ENCODE measurements at places on chromosomes 1 and 21. TPM values are rescaled to one million over a fixed set of nuclear protein-coding genes. Genes with fewer than 3 reads are reported as not detected.

The LMX1A gene
- total RNA-seq = not detected

The LSS gene
- total RNA-seq = 19.7 TPM

The SERPINC1 gene
- not detected for total RNA-seq

The ADGRL4 gene
- not detected for total RNA-seq

The FAM177B gene
- 0.47 TPM for total RNA-seq

The KRTAP19-1 gene
- total RNA-seq = not detected

The TFF3 gene
- not detected for total RNA-seq

The CFAP107 gene
- not detected for total RNA-seq

The RHCE gene
- not detected for total RNA-seq
